ENCODE measurements at places on chromosomes 13 and 19.

GRCh38 chr19:37505958-37506386, 767 bp upstream of the ZNF793 start:
- ATAC-seq: peak; percentile 56

DNA sequence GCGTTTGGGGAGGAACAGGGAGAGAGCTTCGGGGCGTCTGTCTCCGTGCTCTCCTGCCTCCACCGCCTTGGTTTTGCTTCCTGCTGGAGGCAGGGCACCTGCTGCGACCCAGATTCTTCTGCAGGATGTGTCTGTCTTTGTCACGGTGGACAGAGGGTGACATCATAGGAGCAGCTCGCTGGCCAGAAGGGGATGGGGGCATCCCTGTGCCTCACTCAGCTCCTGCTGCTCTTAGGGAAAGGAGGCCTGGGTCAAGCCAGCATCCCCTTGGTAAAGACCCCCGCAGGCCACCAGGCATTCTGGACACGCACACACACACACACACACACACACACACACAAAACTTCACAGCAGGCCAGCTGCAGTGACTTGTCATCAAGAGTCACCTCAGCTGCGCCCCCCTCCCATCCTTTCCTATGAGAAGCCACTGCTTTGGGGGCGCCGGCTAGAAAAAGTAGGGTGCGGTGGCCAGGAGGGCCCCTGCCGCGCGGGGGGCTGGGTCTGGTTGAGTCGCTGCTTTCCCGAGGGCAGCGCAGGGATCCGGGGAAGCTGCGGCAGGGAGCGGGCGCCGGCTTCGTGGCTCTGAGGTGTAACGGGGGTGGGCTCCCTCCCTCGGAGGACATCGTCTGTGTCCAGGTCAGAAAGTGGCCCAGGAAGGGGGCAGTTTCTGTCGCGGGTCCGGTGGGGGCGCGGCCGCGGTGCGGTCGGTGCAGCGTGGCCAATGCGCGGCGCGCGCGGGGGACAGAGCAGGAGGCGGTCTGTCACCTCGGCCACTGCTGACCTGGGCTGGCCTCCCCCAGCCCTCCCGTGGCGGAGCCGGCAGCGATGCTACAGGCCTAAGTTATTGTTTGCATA, 15.8 kb upstream of the NPAS1 start:
- ATAC-seq: no peak

DNA sequence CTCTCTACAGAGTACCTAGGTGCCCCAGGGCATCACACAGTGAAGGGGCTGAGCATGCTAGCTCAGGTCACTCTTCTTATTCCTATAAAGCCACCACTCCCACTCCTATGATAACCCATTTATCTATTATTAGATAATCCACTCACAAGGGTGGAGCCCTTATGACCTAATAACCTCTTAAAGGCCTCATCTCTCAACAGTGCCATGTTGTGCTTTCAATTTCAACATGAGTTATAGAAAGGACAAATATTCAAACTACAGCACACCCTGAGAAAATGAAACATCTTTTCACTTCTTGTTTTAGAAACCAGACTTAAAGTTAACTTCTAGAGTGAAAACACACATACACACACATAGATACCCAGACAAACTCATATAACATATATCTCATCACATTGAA, 1494.9 kb upstream of the MIR17HG start:
- no peak for ATAC-seq

GRCh38 chr13:60757501-60758215, 360.6 kb downstream of the TDRD3 start:
- ATAC-seq: no peak

DNA sequence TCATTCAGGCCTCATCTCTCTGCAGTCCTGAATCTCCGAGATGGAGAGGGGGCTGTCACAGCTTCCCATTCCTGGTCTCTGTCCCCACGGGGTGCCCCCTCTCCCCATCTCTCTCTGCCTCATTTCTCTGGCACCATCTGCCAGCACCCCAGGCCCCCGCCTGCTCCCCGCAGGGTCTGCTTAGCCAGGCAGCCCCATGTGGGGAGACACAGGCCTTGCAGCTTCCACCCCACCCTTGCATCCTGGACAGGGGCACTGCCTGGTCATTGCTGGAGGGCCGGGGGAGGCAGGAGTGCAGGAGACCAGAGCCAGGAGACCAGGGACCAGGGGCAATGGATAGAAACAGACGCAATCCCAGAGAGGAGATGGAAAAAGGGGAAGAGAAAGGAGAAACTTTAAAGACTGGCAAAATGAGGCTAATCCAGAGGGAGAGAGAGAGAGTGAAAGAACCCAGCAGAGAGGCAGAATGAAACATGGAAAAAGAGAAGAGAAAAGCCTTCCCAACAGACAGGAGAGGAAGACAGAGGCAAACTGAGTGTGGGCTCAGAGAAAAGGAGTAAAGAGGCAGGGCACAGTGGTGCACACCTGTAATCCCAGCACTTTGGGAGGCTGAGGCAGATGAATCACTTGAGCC, 8.8 kb upstream of the GIPR start:
- peak; percentile 27 for ATAC-seq

DNA sequence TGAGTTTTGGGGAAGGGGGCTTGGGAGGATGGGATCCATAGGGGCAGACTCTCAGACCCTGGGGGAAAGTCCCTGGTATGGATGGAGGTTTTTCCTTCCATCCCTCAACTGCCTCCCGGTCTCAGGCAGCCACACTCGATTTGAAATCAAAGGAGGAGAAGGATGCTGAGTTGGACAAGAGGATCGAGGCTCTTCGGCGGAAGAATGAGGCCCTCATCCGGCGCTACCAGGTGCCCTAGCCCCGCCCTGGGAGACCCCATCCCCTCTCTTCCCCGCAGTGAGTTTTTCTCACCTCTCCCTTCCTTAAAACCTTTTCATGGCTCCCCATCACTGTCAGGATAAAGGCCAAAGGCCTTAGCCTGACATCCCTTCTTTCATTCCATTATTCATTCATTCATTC, 2.1 kb downstream of the CCDC9 start:
- no peak for ATAC-seq

DNA sequence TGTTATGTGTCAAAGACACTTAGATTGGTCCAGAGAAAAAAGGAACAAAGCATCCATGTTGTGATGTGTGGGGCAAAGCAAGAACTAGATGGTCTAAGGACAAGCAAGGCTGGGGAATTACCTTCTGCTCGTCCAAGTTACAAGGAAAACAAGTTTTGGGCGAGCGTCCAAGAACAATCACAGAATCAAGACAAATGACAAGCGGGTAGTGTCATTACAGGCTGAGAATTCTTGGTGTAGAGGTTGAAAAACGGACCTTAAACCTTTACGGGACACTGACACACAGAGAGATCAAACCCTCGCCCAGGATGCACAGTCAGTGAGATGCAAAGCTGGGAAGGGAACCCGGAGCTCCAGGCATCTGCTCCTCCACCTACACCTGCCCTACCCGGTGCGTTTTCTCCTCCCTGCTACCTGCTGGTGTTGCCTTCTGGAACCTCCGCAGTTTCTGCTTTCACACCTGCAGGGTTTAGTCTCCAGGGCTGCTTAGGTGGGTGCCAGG, 515 bp upstream of the ZNF324B start:
- ATAC-seq: peak; percentile 30

DNA sequence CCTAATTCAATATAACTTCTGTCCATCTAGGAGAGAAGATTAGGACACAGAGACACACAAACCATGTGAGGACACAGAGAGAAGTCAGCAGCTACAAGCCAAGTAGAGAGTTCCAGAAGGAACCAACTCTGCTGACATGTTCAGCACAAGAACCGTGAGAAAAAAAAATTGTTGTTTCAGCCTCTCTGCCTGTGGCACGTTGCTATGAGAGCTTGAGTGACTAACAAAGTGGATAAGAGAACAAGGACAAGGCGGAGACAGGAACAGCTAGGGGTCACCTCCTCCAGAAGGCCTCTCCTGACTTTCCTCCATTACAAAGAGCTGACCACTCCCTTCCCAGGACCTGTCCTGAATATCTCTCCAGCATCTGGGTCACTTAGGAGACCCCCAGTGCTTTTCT, 5.6 kb upstream of the SIGLEC12 start:
- no peak for ATAC-seq

DNA sequence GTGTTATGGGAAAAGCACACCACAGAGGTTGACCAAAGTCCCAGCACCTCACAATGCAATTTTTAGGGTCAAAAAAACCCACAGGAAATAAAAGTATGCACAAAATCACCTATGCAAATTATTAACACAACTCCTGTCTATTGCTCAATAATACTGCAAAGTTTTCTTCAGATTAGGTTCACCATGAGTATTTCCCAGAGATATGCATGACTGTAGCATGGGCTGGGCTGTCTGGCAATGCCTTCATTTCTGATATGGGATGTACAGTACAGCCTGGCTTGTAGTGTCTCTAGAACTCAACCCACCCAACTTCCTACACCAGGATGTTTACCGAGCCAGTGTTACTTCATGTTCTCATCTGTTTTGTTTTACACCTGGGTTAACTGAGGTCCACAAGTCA, 698.7 kb upstream of the ARGLU1 start:
- ATAC-seq: no peak

DNA sequence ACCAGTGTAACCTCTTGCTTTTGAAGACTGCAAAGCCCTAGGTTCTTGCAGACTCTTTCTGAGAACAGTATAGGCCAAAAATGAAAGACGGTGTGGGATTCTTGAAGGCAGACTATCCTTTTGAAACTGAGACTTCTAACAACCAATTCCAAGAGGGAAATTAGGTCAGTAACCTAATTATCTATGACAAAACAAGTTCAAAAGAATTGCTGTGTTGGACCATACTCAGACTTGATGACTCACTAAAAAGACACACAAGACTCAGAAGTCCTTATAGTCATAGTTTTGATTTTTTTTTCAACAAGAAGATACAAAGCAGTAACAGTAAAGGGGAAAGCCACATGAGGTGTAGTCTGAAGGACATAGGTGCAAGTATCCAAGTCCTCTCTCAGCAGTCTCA, 624.0 kb upstream of the GPC6 start:
- peak; percentile 35 for ATAC-seq

DNA sequence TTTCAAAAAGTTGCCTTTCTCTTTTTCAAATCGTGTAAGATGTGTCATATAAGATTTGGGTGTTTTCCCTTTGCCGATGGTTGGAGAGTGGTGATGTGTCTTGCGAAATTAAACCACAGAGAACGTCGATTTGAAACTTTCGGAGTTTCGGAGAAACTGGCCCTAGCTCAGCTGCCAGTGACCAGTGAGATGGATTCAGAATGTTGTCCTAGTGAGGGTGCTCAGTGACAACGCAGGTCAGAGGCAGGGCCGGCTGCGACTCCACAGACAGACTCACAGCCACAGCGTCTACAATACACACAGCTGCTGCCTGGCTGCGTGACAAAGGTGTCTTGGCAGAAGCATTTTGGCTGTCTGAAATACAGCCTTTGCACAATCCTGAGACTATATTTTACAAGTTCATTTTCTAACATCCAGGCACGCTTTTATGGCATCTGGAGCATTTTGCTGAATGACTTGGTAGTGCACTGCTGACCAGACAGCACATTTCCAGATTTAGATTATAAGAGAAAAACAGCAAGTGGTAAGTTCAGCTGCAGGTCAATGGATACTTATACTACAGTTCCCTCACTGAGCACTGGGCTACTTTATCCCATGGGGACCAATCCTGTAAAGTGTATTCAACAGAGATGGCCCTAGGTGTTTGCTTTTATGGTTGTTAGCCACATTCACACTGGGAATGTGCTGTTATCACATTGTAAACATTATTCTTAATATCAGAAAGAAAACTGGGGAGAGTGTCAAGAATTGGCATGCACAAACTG, 207.5 kb downstream of the KCNRG start:
- no peak for ATAC-seq

All from SK-N-SH treated with all-trans-retinoic acid at 6 μM for 48 hours (cell line).